Lung (tissue), 17 donors: ENCODE measurements at places on chromosomes 5 and 9. TPM values are rescaled to one million over a fixed set of nuclear protein-coding genes. Genes with fewer than 3 reads are reported as not detected.
A peak's percentile ranks its signal among the peaks of the same experiment; 100 is the strongest.

The IL9 gene
- not detected for total RNA-seq

The CKMT2 gene
- total RNA-seq = 1.7 TPM

DNA sequence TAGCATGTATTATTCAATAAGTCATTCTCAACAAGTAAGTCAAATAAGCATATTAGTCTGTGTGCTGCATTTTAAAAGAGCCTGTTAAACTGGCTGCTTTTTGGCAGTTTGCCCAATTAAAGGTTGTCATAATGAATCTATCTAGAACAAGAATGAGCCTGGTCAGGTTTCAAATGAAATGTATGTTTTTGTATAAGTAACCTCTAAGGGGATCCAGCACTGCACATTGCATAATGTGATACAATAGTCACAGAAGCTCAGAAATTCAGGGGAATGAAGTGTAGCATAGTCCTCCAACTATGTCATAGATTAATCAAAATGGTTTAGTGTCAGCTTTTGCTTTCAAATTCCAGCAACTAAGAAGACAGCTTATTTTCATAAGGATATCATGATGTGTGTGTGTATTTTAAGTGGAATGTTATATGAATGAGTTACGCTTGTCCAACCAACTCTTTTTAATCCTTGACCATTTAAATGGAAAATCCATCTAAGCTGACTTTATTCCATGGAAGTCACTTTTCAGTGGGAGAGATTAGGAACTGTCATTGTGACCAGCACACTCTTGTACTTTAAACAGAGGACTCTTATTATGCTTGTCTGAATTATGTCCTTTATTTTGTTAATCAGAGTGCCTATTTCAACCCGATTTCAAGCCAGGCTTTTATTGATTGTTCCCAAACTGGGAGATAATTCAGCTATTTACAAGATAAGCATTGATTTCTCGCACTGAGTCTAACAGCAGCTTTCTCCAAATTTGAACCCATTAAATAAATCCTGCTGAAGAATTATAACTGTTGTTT lies 283.9 kb upstream of the ADAMTSL1 start:
- peak; percentile 64 for DNase-seq
- H3K4me3 ChIP-seq = no peak overlapping the region
- no peaks in the 10 kb centered on the region for H3K4me1 ChIP-seq
- no peaks in the 10 kb centered on the region for H3K36me3 ChIP-seq
- no peak overlapping the region for H3K27ac ChIP-seq

The TAL2 gene
- total RNA-seq = not detected

DNA sequence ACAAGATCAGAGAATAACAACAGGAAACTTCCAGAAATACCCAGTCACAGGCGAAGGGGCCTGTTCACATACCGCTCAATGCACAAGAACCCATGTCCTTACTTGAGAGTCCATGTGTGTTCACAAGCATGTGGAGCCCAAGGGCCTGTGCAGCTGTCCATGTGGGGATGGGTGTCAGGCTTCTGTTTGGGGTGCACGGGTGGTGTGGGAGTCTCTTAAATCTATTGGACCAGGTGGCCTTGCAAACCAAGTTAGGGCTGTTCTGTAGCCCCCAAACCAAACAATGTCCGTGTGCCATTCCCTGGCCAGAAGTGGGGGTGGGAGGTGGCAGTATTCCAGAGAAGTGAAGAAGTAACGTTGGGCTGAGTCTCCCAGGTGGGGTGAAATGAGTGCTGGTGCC lies 222.3 kb downstream of the PBX3 start:
- no peaks in the 10 kb centered on the region for H3K36me3 ChIP-seq
- H3K27me3 ChIP-seq = no peaks in the 10 kb centered on the region
- no peaks in the 10 kb centered on the region for H3K4me1 ChIP-seq
- H3K27ac ChIP-seq = no peak overlapping the region

DNA sequence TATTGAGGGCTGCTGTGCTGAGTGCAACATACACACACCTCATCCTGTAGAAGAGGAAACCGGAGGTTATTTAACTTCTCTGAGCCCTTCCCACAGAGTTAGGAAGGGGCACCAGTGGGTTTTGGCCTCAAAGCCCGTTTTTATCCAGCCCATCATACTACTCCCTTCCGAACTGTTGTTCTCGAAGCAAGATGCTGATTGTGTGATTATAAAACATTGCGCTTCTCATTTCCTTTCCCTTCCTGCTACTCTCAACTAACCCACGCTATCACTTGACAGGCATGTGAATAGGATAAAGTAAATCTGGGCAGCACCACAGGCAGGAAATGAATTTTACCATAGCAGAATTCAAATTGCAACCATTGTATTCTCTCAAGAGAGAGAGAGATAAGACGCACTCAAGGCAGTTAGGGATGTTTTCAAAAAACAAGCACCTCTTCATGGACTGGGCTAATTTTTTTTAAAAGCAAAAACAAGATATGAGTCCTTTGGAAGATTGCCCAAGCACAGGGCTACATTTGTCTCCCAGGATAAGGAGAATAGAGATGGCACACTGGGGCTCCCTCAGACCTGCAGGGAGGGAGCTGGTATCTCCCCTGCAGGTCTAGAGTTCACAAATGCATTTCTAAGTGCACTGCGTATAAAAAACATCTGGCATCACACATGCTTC lies 52.6 kb downstream of the GNA14 start:
- no peak overlapping the region for H3K4me3 ChIP-seq
- H3K36me3 ChIP-seq = no peaks in the 10 kb centered on the region
- peak overlapping the region; percentile 38 for H3K27ac ChIP-seq

The SLC30A5 gene
- total RNA-seq = 47.5 TPM

DNA sequence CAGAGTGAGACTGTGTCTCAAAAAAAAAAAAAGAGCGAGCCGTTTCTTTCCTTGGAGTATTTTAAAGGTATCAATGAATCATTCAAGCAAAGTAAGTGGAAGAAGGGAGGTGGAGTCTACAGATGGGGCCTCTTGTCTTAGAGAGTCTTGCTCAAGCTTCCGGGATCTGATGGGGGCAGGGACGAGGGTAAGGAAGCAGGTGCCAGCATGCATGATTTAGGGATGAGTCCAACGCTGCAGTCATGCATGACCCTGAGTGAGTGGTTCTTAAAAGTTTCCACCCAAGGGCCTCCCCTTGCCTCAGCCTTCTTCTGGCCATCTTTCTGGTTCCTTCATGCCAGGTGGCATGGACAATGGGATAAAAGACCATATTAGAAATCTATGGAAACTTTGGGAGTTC lies 79.6 kb downstream of the MYO10 start:
- H3K36me3 ChIP-seq = no peaks in the 10 kb centered on the region
- no peak overlapping the region for H3K4me3 ChIP-seq
- DNase-seq = no peak
- H3K27ac ChIP-seq = peak overlapping the region; percentile 67
- H3K27me3 ChIP-seq = no peaks in the 10 kb centered on the region

- H3K36me3 ChIP-seq = no peaks in the 10 kb centered on the region
- H3K4me1 ChIP-seq = no peaks in the 10 kb centered on the region
- no peaks in the 10 kb centered on the region for H3K27me3 ChIP-seq
- H3K27ac ChIP-seq = no peak overlapping the region
- DNase-seq = peak; percentile 70
Observed at GRCh38 chr5:93791518-93791972, 50.1 kb upstream of the POU5F2 start.
